Smooth muscle cell of bladder (primary cell): ENCODE measurements at places on chromosomes 7 and 10. TPM values are rescaled to one million over a fixed set of nuclear protein-coding genes. Genes with fewer than 3 reads are reported as not detected.

Gene CRYGN
- total RNA-seq = 0.14 and 0.74 TPM in 2 replicates

Gene CYP26A1
- 0.09 and 0.14 TPM in 2 replicates for total RNA-seq

Gene RHEB
- 47.6 and 70.4 TPM in 2 replicates for total RNA-seq

Gene ZNF736
- total RNA-seq = 5.5 and 6.9 TPM in 2 replicates

Gene SUV39H2
- total RNA-seq = 5.8 and 10.4 TPM in 2 replicates

Gene AGMO
- total RNA-seq = under 0.01 and 0.18 TPM in 2 replicates

Gene NKX2-3
- total RNA-seq = not detected in 2 replicates

Gene BEND7
- 5.0 and 5.1 TPM in 2 replicates for total RNA-seq

Gene AOAH
- not detected in 2 replicates for total RNA-seq

Gene CPA4
- 25.9 and 83.2 TPM in 2 replicates for total RNA-seq

Gene OPN1SW
- not detected in 2 replicates for total RNA-seq

Gene SEMA3D
- 4.6 and 12.1 TPM in 2 replicates for total RNA-seq

Gene AS3MT
- total RNA-seq = 6.1 and 13.0 TPM in 2 replicates

Gene PITX3
- 0.14 and 0.18 TPM in 2 replicates for total RNA-seq

Gene IQCE
- total RNA-seq = 7.4 and 11.7 TPM in 2 replicates

Gene UCMA
- total RNA-seq = not detected in 2 replicates

Gene ATRNL1
- total RNA-seq = under 0.01 and 0.18 TPM in 2 replicates
